D341Med (cell line): ENCODE measurements at places on chromosomes 6 and 20.

- no peak for DNase-seq
Observed at GRCh38 chr6:149861603-149862423, 2.3 kb downstream of the LRP11 start.

- no peak for DNase-seq
Observed at GRCh38 chr20:15924556-15924955, 648.7 kb downstream of the KIF16B start.

- DNase-seq = no peak
Observed at GRCh38 chr6:16318538-16318937, 80.2 kb downstream of the GMPR start.

DNA sequence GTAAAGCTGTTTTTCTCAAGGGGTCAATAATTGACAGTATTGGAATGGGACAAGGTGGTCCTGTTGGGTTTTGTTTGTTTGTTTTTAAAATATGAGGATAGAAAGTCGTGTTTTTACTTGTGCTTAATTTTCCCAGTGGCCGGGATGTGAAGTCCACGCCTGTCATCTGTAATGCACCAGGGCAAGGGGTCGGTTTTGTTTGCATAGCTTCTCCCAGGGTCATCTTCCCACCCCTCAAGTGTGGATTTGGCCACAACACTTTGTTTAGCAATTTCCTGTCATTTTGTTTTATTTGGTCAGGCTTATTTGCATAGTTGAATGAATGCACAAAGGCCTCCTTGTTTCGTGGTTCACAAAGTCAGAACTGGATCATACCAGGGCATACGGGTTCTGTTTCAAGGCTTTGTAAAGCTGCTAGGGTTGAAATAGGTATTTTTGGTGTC is 29.8 kb downstream of the SYNJ2 start:
- DNase-seq = no peak
